Activated T-helper 2 cell treated with anti-CD3 and anti-CD28 coated beads, Interferon-gamma antibody, Interleukin-2, Interleukin-4, amounts not matched to agents 10 μg/mL and 5 μg/mL and 100 μg/mL, durations not matched to agents 14 hours and 24 hours and 36 hours (primary cell): ENCODE measurements at places on chromosomes 12 and 14. TPM values are rescaled to one million over a fixed set of nuclear protein-coding genes. Genes with fewer than 3 reads are reported as not detected.

PRIM1 gene
- total RNA-seq = 59.4 and 63.9 TPM in 2 replicates

CLEC4A gene
- total RNA-seq = 0.94 TPM in 1 of 2 replicates, not detected in the other

MYL6B gene
- total RNA-seq = 89.7 and 94.3 TPM in 2 replicates

GRCh38 chr14:81831128-81831820 lies 297.6 kb upstream of the SEL1L start:
- no peak overlapping the region for H3K27ac ChIP-seq
- H3K4me3 ChIP-seq = no peak overlapping the region
- no peak for DNase-seq
- H3K27me3 ChIP-seq = no peaks in the 10 kb centered on the region

SYT1 gene
- total RNA-seq = not detected in 2 replicates

GALC gene
- 11.1 and 13.4 TPM in 2 replicates for total RNA-seq

GRCh38 chr14:87002776-87003175 lies 990.2 kb downstream of the GALC start:
- H3K27ac ChIP-seq = no peak overlapping the region
- no peak overlapping the region for H3K4me3 ChIP-seq
- no peaks in the 10 kb centered on the region for H3K27me3 ChIP-seq
- H3K36me3 ChIP-seq = no peaks in the 10 kb centered on the region
- no peaks in the 10 kb centered on the region for H3K4me1 ChIP-seq
- DNase-seq = no peak

HOXC9 gene
- not detected in 2 replicates for total RNA-seq
